ENCODE measurements at places on chromosomes 5 and 9.

GRCh38 chr5:113531481-113532159, 18.1 kb downstream of the YTHDC2 start:
- DNase-seq = no peak

GRCh38 chr9:32395510-32396216, 11.2 kb downstream of the ACO1 start:
- no peak for DNase-seq

DNA sequence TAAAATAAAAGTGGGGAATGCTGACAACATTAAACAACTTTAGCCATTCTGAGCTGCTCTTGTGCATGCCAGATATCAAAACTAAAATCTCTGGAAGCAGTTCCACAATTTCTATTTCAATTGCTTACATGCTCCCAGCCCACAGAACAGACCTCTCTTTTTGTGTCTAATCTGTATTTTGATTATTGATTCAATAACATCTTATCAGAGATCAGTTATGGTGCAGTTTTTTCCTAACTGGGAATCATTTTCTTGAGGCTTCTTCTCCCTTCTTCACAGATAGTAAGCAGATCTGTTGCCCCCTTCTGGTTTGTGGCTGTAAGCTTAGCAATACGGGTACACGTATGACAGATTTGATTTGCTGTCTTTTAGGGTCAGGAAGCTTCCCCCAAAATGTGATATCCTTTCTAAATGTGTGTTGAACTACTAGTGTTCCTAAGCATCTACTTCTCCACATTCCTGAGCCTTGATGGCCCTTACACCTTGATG, 39.4 kb downstream of the MRPS27 start:
- peak; percentile 22 for DNase-seq

DNA sequence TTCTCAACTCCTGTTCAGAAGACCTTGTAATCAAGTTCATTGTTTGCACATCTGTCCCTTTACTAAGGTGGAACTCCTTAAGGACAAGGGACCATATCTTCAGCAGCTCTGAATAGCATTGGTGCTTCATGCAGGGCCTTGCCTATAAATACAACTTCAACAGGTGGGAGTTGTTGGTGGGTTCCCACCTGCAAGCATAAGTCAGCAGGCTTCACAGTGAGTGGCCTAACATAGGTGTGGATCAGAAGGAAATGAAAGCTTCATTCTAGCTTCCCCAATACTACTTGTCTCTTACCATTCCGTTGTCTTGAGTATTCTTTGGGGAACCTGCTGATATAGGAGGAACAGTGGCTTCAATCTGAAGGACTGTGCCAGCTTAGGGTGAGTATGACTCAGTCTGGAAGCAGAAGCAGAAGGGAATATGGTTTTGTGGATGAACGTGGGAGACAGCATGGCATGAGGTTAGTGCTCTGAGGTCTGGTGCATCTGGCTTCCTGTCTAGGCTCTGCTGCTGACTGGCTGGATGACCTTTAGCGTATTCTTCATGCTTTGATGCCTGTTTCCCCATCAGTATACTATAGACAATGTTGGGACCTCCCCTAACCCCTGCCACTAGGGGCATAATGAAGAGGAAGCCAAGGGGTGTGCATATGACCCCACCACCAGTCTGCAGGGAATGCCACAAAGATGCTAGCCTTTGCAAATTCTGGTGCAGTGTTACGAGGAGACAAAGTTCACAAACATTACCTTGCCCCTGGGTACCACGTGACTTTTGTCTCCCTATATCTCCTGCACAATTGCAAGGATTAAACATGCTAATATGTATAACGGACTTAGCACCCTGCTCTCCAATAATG, 192.3 kb downstream of the PALM2AKAP2 start:
- peak; percentile 37 for DNase-seq

DNA sequence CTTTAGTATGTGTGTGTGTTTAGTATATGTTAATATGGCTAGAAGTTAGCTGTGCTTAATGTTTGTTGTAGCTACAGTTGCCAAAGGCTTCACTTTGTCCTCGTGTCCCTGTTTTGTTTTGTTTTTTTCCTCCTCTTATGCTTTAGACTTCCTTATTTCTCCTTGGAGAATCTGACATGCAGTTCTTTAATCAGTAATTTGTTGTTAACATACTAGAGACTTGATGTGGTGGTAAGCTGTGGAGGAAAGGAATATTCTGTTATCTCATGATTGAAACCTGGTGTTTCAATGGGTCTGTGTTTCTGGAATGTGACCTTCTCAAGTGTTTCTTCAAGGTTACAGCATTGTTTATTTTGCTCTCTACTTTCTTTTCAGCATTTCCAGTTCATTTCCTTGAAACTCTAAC, 515.6 kb upstream of the ST8SIA4 start:
- DNase-seq = no peak

GRCh38 chr5:42912184-42912798, 100.6 kb upstream of the SELENOP start:
- peak; percentile 47 for DNase-seq

DNA sequence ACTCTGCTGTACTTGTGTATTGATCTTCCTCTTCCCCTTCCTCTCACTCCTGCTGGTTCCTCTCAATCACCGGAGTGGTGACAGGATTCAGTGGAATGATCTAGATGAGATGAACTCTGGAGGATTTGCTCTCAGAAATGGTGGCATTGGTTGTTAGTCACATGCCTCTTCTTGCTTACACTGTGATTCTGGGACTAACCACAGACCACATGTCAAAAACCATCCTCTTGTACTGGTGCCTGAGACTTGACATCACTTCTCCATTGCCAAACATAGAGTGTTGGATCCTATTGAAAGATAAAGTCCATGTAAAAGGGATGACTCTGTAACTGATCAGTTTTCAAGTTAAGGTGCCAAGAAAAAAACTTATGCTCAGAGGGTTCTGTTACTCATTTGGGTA, 506.5 kb downstream of the DMAC1 start:
- DNase-seq = no peak

DNA sequence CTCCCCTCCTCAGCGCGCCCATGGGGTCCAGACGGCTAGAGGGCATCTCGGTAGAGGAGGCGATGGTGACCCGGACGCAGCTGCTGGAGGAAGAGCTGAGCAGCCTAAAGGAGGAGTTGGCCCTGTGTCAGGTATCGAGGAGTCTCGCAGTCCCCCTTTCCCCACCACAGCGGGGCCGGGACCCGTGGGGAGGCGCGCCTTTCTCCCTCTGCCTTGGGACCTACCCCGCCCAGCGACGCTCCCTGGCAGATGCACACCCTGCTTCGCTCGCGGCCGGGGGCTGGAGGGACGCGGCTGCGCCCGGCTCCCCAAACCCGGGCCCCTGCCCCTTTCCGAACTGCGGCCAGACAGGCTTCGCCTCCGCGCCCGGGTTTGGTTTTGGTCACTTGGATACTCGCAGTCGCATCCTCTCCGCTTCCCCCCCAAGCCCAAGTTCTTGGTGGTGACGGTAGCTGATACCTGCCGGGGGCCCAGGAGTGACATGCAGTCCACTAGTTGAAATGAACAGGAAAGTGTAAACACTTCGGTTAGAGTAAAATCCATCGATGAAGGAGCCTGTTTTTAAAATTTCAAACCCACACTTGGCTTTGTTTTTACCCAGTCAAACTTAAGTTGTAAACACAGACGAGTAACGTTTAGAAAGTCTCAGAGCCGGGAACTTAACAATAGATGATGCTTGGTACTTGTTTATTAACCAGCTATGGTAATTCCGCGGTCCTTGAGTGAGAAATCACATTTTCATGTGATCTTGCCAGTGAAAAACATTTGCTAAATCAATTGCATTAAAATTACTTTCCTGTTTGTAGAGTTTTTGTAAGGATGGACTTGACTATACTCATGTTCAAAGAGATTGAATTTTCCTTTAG, 688 bp downstream of the CNTLN start:
- no peak for DNase-seq

DNA sequence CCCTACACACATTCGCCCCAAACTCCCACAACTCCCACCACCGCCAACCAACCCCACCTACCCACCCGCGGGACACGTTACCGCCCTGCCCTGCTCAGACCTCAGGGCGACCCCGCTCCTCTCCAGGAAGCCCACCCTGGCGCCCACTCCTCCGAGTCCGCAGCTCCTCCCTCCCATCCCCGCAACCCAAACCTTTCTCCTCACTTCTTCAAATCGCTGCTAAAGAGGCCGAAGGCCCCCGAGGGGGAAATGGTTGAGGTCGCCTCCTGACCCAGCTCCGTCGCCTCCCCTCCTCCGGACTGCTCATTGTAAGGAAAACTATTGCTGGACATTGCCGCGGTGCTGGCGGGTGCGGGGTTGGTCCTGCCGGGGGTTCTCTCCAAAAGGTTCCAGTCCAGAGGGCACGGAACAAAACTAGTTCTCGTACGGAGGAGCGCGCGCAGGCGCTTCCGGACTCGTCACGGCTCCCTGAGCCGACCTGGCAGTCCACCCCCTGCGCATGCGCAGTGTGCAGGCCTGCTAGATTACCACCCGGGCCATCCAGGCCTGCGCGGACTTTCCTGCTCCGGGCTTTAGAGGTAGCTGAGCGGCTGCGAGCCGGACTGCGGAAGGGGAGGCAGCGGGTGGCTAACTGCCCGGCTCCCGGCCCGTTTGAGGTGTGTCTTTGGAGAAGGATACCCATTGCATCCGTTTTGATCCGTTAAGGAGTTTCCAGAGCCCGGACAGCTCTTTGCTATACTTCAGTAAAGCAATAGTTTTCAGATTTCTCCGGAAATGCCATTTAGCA, at the start of gene AP3B1:
Gene AP3B1 (minus strand): TSS at position 451 of the 787 bp plus-strand sequence. CDS start 119 bp downstream, at position 332.
- peak; percentile 93 for DNase-seq

GRCh38 chr9:14741369-14741768, 18.8 kb upstream of the CER1 start:
- no peak for DNase-seq

GRCh38 chr5:124206540-124206939, 539.9 kb downstream of the ZNF608 start:
- DNase-seq = no peak

GRCh38 chr9:23850242-23850689, 24.2 kb upstream of the ELAVL2 start:
- DNase-seq = no peak

DNA sequence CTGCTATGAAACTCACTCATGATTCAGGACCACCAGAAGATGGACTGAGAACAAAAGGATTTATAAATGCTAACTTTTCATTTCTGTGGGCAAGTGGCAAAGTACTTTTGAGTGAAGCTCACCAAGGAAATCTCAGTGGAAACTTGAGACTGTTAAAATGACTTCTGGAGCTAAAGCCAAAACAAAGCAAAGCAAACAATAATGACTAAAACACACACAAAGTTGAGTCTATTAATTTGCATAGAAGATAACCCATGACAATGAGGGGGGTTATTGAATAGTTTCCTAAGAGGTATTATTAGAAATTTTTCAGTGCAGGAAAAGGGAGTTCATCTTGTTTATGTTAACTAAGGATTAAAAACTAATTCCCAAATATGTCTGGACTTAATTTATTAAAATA, 612.8 kb upstream of the FAM174A start:
- DNase-seq = no peak

DNA sequence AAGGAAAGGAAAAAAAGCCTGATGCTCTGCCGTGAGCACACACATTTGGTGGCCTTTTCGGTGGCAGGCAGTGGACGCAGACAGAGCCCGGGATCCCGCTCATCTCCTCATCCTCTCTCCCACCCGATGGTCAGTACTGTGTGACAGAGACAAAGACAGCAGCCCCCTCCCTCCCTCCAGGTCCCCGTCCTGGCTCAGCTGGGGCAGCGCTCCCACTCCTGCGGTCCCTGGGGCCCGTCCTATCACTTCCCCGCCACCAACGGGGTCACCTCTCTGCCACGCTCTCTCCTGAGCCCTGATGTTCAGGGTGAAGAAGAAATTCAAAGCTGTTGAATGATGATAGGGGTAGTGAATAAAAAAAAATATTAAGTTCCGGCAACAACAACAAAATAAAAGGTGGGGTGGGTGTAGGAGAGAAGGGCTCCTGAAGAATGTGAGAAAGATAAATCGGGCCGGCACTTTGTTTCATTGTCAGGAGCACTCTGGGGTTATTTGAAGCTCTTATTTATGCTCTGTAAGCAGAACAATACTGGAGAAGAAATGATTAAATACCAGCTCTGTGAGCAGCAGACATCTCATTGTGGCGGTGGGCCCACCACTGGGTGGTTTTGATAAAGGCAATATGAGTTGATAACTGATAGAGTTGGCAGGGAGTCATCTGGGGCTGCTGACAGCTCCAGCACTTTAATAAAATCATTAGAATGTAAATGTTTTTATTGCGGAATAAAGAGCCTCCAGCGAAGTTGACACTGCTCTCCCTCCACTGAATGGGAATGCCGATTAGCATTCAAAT, 417.7 kb downstream of the IRX1 start:
- DNase-seq = no peak

DNA sequence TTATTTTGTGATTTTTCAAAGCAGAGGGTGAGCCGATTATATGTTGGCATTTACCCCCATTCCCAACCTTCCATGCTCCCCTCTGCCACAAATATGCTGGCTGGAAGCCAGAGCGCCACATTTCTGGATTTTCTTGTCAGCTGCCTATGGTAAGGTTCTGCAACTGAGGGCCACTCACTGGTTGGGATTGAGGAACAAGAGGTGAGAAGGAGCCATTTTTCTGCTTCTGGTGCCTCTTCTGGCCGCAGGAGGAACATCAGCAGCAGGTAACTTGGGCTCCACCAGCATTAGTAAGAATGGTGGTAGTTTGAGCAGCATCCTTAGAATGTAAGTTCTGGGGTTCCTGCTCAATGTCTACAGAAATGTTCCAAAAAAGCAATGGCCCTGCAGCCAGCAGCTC, 159.5 kb upstream of the MAST4 start:
- no peak for DNase-seq

DNA sequence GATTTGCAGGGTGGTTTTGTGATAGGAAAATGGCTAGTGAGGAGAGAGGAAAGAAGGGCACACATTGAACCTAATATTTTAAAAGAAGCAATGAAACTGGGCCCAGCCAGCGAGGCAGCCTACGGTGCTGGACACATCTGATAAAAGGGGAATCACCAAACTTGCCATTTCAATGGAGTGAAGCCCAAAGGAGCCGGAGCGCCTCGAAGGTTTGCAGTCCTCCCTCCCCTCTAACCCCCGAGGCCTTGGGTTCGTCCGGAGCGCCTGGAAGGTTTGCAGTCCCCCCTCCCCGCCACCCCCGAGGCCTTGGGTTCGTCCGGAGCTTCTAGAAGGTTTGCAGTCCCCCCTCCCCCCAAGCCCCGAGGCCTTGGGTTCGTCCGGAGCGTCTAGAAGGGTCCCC, 132.6 kb downstream of the TENT4A start:
- DNase-seq = no peak

GRCh38 chr5:109350537-109351270, 59.1 kb downstream of the PJA2 start:
- no peak for DNase-seq

All from Jurkat, Clone E6-1 (cell line).